ENCODE measurements at places on chromosomes 12 and 14.

DNA sequence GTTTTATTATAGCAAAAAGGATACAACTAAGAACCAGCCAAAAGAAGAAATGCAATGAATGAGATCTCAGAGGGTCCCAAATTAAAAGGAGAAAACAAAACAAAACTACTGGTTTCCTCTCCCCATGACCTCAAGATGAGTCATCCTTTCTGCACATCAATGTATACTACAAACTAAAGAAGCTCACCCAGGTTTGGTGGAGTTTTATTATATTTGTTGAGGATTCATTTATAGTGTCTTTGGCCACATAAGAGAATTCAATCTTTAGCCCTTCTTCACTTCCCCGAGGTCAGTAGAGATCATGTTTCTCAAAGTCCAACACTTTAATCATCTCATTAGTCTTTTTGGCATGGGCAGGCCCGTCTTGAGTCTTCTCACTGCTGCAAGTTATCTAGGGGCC lies 210.6 kb downstream of the SLC6A15 start:
- no peak for DNase-seq

DNA sequence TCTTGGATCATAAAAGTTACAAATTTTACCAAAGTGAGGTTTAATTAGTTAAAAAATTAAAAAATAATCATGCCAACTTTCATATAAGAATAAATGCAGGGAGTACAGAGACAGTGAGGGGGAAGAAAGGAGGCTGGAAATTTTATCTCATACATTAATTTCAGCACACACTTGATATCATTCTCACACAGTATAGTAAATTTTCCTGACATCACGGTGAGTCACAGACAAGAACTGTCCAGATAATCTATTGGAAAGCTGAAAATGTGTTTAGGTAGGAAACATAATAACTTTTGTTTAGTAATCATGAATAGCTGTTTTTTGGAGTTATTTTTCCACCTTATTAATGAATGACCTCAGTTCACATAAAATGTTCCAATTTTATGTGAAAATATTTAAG lies 1204.8 kb downstream of the GALC start:
- no peak for DNase-seq

DNA sequence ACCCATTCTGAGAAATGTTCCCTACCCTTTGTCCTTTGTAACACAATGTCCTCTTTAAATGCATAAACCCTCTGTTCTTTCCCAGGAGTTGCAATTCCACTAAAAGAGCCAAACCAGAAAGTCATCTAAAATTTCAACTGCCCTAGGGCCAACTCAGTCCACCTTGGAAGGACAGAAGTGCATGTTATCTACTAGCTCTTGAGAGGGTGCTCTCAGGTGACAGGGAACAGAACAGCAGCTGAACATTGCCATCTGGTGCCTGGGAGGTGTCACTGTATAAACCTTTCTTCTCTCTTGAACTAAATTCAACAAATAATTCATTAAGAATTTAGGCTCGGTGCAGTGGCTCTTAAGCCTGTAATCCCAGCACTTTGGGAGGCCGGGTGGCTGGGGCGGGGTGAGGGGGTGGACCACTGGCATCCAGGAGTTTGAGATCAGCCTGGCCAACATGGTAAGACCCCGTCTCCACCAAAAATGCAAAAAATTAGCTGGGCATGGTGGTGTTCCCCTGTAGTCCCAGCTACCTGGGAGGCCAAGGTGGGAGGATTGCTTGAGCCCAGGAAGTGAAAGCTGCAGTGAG lies 10.3 kb upstream of the FERMT2 start:
- DNase-seq: no peak

DNA sequence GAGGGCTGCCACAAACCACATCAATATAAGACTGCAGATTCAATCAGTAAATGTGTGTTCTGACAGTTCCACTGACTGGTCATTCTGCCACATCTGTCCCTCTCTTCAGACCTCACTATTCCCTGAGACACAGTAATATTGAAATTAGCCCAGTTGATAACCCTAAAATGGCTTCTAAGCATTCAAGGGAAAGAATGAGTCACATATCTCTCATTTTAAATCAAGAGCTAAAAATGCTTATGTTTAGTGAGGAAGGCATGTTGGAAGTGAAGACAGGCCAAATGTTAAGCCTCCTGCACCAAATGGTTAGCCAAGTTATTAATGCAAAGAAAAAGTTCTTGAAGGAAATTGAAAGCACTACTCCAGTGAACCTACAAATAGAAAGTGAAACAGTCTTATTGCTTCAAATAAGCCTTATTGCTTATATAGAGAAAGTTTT lies 24.5 kb upstream of the KIF21A start:
- DNase-seq: no peak

- DNase-seq: no peak
Measured at GRCh38 chr14:102209224-102209966, 69.7 kb downstream of the WDR20 start.

- no peak for DNase-seq
Measured at GRCh38 chr14:77498984-77499527, 440 bp upstream of the ISM2 start.

DNA sequence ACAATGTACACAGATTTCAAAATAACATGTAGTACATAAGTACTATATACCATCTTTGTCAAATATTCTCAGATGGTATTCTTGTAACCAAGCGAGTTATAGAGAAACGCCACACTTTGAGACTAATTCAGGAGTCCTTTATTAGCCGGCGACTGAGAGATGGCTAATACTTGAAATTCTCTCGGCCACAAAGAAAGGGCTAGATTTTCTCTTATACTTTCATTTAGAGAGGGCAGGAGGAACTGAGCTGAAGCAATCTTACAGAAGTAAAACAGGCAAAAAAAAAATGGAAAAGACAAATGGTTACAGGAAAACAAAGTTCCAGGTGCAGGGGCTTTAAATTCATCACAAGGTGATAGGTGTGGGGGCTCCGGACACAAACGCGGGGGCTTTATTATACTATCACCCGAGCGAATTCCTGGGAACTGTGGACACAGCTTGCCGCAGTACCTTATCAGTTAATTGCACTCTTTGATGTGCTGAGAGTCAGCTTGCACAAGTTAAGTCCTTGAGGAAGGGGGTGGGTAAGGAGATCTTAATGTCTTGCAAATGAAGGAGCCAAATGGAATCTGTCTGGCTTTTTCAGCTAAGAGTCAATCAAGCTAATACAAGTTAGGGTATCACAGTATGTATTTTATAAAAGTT lies 382.3 kb downstream of the KCNH5 start:
- DNase-seq: no peak

DNA sequence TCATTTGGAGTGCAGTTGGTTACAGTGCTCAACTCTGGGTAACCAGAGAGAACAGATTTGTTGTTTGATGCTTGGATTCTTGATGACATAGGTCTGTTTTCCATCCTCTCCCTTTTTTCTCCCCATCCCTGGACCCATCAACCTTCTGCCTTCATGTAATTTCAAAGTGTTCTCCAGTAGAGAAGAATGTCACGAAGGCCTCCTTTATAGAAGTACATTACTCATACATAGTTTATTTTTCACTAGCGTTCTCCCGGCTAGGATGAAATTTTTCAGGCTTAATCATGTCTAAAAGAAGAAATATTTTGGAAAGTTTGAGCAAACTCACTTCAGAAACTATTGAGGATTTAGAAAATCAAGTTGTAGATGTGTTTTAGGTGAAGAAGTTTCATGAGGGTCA lies 20.9 kb upstream of the APPL2 start:
- DNase-seq: no peak

- no peak for DNase-seq
Measured at GRCh38 chr12:93970900-93971688, 177.3 kb upstream of the PLXNC1 start.

GRCh38 chr12:22271023-22271422 lies 63.5 kb downstream of the ST8SIA1 start:
- no peak for DNase-seq

DNA sequence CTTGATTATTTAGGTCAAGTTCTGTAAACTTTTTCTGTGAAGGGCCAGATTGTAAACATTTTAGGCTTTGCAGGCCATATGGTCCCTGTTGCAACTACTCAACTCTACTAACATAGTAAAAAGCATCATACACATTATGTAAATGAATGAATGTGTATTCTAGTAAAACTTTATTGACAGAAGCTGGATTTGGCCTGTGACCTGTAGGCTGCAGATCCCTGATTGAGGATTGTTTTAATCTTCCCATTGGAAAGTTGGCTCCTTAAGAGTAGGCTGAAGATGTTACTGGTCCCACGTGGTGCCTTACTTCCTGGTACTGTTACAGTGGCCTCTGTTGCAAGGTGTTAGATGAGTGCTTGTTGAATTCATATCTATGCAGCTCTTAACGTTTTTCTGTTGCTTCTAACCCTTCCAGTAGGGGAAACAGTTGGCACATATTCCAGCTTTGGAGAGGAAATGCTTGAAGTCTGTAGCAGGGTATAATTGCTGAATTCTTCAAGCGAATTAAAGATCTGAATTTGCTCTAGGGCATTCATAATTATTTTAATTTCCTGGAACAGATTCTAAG lies 133.6 kb upstream of the DNM1L start:
- DNase-seq: no peak

DNA sequence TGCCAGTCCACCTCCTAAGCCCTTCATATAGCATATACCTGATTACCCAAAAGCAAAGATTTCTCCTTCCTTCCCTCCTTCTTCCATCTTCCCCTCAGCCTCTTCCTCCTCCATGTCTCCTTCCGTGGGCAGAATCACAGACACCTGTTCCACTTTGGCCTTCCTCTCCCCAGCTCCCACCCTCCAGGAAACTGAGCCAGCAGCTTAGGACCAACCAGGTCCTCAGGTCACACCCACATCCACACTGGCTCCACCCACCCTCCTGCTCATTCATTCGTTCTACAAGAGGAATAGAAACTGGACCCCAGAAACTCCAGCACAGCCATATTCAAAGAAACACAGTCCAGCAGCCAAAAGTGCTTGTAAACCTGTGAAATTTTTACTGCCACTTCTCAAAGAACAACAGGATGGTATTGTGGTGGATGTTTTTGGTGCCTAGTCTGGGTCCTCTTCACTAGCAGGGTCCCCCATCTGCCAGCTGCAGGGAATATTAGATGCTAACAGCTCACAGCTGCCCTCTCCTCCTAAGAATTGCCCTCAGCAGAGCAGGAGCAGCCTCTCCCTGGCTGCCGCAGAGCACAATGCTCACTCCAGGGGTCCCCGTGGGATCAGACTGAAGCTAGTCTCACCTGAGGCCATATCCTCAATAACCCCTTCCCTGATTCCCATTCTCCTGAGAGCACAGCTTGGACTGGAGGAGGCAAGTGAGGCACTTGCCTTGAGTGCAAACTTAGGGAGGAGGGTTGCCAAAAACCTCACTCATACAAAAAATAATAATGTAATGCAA lies 18.4 kb downstream of the CMKLR1 start:
- no peak for DNase-seq

DNA sequence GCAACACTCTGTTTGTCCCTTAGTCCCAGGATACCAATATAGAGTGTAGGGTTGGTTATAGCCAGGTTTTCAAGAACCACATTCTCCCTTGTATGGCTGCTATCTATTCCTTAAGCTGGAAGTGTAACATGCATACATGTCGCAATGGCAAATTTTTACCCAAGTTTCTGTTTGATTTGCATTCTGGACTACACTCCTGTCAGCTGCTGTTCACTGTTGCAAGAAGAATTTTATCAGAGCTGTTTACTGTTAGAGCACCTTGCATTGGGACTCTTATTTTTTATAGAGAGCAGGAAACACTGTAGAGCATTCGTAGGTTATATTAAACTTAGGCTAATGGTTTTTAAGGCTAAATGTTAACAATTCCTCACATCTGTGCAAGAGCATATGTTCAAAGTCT lies 376.0 kb upstream of the LRFN5 start:
- DNase-seq: no peak

GRCh38 chr14:75497191-75497590 lies 25.1 kb upstream of the BATF start:
- DNase-seq: no peak

- DNase-seq: no peak
Measured at GRCh38 chr14:70189456-70190077, 816 bp upstream of the SLC8A3 start.

DNA sequence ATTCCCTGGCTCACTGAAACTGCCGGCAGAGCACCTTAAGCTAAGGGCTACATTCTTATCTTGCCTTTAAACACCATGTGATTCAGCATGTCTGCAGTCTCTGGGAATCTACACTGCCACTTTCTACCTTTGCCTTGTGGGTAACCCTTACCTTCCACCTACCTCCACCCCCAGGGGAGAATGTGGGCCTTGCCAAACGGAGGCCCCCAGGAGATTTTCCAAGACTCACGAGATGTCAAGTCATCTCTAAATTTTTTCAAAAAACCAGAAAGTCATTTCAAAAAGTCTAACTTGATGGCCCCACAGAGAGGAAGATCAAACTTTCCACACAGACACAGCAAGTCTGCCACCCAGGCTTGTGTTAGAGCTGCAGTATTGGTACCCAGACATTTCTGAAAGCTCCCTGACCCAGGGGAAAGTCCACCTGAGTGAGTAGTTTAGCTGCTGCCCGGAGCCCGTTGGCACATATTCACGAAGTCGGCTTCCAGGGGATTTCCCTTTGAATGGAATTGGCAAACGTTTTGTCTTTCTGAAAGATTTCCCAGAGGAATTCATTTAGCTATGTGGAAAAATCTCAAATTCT lies 4.7 kb upstream of the PSMA6 start:
- peak; percentile 17 for DNase-seq

- DNase-seq: no peak
Measured at GRCh38 chr12:24356240-24356804, 406.9 kb upstream of the SOX5 start.

DNA sequence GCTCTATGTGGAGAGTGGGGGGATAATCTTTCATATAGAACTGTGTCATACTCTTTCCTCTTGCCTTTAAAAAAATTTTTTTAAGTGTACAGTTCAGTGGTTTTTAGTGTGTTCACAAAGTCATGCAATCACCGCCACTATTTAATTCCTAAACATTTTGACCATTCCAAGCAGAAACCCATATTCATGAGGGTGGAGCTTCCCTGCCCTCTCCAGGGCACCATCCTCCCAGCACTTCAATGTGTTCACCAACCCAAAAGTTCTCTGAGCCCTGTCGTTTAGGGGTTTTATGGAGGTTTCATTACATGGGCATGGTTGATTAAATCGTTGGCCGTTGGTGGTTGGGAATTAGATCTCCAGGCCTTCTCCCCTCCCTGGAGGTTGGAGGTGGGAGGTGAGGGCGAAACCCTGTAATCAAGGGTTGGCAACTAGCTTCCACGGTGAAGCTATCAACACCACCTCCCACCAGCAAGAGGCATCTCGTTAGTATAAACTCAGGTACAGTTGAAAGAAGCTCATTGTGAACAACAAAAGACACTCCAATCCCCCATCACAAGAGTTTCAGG lies 42.8 kb upstream of the WNK1 start:
- DNase-seq: no peak

DNA sequence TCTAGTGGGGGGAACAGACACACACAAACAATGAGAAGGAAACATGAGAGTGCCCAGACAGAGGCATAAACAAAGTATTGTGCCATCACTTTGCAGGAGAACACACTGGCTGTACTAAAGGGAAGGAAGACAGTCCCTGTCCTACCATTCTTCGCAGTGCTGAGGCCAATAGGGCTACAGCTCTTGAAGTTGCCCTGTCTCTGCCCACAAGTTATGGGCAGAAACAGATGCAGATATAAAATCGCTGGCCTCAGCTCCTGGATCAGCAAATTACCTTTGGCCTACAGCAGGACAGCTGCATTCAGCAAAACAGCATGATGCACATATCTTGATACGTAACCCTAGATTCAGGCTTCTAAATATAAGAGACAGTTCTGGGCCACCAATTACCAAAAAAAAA lies 23.0 kb upstream of the PRKAB1 start:
- DNase-seq: no peak
